Activated CD4-positive, alpha-beta T cell treated with anti-CD3 and anti-CD28 coated beads, Interleukin-2, amount 50 U/mL, for 48 hours (primary cell): ENCODE measurements at places on chromosomes 1 and 21.

- DNase-seq, result no peak
Measured at GRCh38 chr1:187281085-187281484, 452.3 kb downstream of the PLA2G4A start.

- DNase-seq, result peak; percentile 47
Measured at GRCh38 chr1:22031214-22031962, 21.1 kb upstream of the CDC42 start.

GRCh38 chr1:225350872-225351271 is 77.0 kb downstream of the LBR start:
- DNase-seq, result no peak

GRCh38 chr1:9717193-9718005 is 65.9 kb downstream of the PIK3CD start:
- DNase-seq, result peak; percentile 83

DNA sequence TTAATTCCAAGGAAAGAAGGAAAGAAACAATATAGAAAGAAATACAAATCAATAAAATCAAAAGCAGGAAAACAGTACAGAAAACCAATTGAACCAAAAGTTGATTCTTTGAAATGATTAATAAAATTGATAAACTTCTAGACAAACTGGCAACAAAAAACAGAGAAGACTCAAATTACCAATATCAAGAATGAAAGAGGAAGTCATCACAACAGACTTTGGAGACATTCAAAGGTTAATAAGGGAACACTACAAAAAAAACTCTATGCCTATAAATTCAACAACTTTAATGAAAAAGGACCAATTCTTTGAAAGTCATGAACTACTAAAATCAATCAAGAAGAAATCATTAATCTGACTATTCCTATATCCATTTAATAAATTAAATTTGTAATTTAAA is 329.3 kb upstream of the NR5A2 start:
- DNase-seq, result no peak

DNA sequence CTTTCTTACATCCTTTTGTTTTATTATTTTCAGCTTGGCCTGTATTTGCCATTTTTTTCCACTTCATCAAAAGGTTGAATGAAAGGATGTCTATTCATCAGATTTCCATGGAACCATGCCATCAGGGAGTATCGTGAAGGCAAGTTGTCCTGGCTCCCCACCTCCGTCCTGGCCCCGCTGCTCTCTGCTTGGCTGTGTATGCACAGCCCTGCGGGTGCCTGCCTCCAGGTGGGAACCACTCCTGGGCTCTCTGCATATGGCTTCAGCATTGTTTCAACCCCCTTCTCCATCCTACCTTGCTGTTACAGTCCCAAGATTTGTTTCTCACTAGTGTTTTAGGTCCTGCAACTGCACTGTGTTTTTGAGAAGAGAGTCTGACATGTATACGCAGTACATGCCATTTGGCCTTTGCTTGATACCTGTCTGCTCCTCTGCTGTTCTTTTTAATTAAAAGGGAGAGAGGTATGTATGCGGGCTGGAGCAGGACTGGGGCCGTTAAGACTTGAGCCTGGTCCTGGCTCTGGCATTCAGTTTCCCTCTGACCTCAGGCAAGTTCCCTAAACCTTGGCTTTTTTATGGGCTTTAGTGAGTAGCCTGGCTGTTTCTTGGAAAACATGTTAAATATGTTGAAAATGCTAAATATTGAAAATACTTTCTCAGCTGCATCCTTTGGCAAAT is 69.9 kb upstream of the GCLM start:
- DNase-seq, result no peak

- no peak for DNase-seq
Measured at GRCh38 chr21:43599728-43600127, 59.6 kb downstream of the HSF2BP start.

GRCh38 chr1:119787776-119788175 is 19.1 kb upstream of the HMGCS2 start:
- DNase-seq, result no peak

DNA sequence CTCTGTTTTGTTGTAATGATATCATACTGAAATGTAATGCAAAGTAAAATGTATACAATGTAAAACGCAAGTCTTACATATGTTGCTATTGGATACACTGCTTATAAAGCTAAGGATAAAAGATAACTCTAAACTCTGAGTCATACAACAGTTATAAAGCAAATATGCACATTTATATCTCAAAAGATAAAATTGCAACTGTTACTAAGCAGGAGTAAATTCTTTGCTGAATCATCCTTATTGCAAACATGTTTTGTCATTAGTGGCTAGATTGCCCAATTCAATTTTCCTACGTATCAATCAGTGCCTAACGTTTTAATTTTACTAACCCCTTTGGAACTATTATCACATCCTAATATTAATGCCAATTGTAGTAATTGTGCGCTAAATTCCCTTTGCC is 762.9 kb downstream of the LTN1 start:
- no peak for DNase-seq

GRCh38 chr1:37537378-37537777 is 16.7 kb downstream of the SNIP1 start:
- peak; percentile 10 for DNase-seq

- DNase-seq, result no peak
Measured at GRCh38 chr1:68010090-68010489, 40.3 kb downstream of the DIRAS3 start.

GRCh38 chr1:44361478-44361877 is 6.4 kb upstream of the ERI3 start:
- no peak for DNase-seq

DNA sequence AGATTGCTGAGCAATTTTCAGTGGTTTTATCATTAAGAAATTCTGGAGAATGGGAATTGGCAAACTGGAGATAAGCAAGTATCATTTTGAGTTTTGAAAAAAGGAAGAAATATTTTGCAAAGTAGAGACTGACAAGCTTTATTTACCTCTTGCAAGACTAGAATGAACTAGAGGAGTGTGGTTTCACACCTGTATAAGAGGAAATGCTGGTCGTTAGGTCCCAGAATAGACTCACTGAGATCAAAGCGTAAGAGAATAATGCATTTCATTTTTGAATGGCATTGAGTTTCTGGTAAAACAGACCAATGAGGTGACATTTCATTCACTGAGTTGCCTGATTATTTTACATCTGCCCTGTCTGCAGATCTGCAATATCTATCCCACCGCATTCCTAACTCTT is 308.1 kb downstream of the ADGRL2 start:
- DNase-seq, result no peak

DNA sequence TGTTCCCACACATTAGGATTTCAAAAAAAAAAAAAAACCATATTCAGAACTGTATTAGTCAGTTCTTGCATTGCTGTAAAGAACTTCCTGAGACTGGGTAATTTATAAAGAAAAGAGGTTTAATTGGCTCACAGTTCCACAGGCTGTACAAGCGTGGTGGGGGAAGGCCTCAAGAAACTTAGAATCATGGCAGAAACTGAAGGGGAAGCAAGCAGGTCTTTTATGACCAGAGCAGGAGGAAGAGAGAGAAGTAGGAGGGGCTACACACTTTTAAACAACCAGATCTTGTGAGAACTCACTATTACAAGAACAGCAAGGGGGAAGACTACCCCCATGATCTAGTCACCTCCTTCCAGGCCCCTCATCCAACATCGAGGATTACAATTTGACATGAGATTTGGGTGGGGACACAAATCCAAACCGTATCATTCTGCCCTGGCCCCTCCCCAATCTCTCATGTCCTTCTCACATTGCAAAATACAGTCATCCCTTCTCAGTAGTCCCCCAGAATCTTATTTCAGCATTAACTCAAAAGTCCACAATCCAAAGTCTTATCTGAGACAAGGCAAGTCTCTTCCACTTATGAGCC is 51.8 kb downstream of the POU2F1 start:
- no peak for DNase-seq

GRCh38 chr1:60087681-60088080 is 14.1 kb upstream of the C1orf87 start:
- DNase-seq, result no peak

GRCh38 chr1:87149241-87150041 is 179.2 kb upstream of the LMO4 start:
- no peak for DNase-seq

DNA sequence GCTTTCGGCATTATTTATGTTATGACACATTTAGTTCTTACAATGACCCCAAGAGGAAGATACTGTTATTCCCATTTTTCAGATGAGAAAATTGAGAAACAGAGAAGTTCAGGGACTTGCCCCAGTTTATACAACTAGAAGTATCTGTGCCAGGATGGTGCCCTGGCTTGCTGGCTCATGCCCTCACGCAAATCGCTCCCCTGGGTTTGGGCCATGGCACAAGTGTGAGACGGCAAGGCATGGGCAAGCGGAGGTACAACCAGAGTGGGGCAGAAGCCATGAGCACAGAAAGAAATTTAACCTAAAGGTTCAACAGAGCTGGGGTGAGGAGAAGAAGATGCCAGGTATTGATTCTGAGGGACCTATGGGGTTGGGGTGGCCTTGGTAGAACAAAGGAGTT is 469.8 kb downstream of the DSCAM start:
- DNase-seq, result no peak

GRCh38 chr1:206766251-206766856 is 4.2 kb upstream of the IL19 start:
- DNase-seq, result peak; percentile 75

DNA sequence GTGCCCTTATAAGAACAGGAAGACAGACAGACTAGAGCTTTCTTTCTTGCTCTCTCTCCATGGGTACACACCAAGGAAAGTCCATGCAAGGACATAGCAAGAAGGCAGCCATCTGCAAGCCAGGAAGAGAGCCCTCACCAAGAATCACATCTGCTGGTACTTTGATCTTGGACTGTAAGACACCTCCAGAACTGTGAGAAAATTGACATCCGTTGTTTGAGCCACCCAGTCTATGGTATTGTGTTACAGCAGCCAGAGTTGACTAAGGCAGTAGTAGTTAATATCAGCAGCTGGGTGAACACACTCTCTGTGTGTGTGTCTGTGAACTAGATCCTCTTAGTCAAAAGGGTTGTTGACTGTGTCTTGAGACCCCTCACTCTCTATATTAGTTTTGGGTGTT is 53.8 kb upstream of the PPP2R5A start:
- DNase-seq, result no peak

- peak; percentile 33 for DNase-seq
Measured at GRCh38 chr1:165763442-165763841, 5.2 kb downstream of the TMCO1 start.

- DNase-seq, result no peak
Measured at GRCh38 chr1:193540511-193540910, 354.1 kb upstream of the B3GALT2 start.

GRCh38 chr1:174406421-174406820 is 41.3 kb upstream of the GPR52 start:
- no peak for DNase-seq

GRCh38 chr1:119452091-119452490 is 37.1 kb downstream of the HSD3B2 start:
- DNase-seq, result no peak

DNA sequence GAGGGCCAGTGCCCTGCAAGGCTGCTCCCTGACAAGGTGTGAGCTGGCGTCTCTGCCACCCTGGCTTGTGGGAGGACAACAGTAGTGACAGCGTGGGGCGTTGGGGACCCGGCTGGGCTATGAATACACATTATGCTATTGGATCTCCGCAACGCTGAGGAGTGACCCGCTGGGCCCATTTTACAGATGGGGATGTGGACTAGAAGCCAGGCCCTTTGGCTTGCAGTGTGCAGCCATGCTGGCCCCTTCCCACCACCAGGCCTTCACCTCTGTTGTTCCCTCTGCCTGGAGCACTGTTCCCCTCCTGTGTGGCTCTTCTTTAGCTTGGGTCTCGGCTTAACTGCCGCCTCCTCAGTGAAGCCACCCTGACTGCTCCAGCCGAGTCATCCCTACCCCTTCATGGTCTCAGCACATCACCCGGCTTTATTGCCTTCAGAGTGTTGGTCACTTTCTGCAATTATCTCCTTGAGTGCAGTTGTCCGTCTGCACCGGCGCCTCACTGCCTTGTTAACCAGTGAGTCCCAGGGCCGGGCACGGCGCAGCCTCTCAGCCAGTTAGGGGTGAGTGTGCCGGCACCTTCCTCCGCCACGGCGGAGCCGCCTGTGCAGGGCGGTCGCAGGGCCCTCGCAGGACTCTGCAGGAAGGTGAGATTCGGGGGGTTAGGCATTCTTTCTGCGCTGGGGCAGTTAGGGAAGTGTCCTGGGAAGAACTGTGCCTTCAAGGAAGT is 84.4 kb upstream of the ACTL8 start:
- no peak for DNase-seq

DNA sequence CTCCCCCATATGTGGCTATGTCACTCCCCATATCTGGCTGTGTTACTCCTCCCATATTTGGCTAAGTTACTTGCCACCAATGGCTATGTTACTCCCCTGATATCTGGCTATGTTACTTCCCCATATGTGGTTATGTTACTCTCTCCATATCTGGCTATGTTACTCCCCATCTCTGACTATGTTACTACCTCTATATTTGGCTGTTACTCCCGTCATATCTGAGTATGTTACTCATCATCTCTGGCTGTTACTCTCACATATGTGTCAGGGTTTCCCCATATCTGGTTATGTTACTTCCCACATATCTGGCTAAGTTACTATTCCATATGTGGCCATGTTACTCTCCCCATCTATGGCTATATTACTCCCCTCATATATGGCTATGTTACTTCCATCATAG is 50.3 kb upstream of the MAP10 start:
- no peak for DNase-seq

- DNase-seq, result no peak
Measured at GRCh38 chr21:32585970-32586369, 647 bp upstream of the TCP10L start.

DNA sequence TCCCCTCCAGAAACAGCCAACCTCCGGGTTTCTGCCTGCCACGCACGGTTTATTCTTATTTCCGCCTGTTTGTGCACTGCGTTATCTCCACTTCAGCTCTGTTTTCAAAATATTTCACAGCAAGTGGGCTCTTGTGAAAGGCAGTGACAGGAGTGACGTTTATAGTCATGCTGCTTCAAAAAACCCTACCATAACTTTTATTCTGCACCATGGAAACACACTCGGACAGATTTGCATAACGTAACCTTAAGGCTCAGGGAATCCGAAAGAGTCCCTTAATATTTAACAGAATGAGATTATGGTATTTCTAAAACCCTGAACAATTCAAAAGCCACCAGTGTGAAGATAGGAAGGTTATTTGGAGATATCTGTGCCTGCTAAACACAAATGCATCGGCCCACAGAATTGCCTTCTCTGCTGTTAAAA is 782 bp upstream of the SDE2 start:
- DNase-seq, result no peak

- DNase-seq, result no peak
Measured at GRCh38 chr1:227424953-227425352, 106.7 kb upstream of the CDC42BPA start.

DNA sequence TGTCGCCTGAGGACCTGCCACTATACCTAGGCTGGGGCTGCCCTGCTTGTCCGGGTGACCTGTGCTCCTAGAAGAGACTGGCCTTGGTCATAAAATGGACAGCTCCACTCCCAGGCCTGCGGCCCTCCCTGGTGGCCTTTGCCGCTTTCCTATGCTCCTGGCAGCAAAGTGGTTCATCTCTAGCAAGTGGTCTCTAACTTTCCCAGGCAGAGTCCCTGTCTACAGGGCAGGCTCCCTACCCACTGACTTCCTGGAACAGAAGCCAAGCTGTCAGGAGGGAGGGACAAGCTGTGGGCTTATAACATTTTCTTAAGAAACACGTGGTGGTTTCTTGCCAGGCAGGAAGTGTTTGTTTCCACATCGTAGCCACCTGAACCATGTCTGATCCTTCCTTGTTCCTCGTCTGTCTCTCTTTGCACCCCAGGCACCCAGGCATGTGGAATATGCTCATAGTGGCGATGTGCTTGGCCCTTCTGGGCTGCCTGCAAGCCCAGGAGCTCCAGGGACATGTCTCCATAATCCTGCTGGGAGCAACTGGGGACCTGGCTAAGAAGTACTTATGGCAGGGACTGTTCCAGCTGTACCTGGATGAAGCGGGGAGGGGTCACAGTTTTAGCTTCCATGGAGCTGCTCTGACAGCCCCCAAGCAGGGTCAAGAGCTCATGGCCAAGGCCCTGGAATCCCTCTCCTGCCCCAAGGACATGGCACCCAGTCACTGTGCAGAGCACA is 10.1 kb downstream of the H6PD start:
- DNase-seq, result no peak
